ENCODE measurements at places on chromosomes 12 and 14. TPM values are rescaled to one million over a fixed set of nuclear protein-coding genes. Genes with fewer than 3 reads are reported as not detected.

The RIN3 gene
- 8.8 TPM for total RNA-seq

The GDF11 gene
- 18.4 TPM for total RNA-seq

The E2F7 gene
- 3.8 TPM for total RNA-seq

The ZFHX2 gene
- 0.66 TPM for total RNA-seq

The CDCA3 gene
- 3.3 TPM for total RNA-seq

The NTN4 gene
- total RNA-seq, result 11.1 TPM

The OR10G3 gene
- not detected for total RNA-seq

The SLC2A13 gene
- 19.4 TPM for total RNA-seq
